ENCODE measurements at places on chromosomes 13 and 19.

DNA sequence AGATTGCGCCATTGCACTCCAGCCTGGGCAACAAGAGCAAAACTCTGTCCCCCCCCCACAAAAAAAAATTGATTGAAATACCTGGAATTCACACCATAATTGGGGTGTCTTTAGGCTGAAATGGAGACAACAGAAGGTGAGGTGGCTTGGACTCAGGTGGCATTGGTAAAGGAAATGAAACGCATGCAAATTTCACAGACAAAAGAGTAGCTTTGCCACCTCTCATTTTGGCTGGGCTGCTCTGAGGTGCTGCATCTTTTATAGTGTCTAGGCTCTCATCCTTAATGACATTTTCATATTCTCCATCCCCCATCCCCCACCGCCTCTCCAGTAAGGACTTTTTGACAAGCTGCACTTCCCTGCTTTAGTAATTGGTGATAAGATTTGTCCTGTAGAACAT, 6.9 kb downstream of the UBE2L5 start:
- no peak for DNase-seq

GRCh38 chr19:28859811-28860210, 353.1 kb downstream of the UQCRFS1 start:
- no peak for DNase-seq

GRCh38 chr13:23684647-23685046, 114.4 kb downstream of the TNFRSF19 start:
- DNase-seq, result no peak

DNA sequence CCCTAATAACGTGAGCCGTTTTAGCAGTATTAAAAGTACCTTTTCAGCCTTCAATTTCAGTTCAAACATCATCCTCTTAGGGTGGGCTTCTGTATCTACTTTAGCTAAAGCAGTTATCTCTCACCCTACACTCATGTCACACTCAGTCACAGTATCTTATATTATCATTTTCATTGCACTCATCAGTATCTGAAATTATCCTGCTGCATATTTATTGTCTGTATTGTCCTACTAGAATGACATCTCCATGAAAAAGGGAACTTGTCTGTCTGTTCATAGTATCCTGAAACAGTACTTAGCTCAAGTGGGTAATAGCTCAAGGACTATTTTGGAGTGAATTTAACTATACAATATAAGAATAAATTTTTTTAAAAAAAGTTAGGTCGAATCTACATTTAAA, 19.9 kb upstream of the RFC3 start:
- no peak for DNase-seq

GRCh38 chr19:45473367-45473681, 5.5 kb downstream of the FOSB start:
- DNase-seq, result no peak

- DNase-seq, result peak; percentile 67
These were observed at the start of gene GZMM for GRCh38 chr19:543910-544608. TSS of gene GZMM (plus strand) at chr19:544053. CDS start at chr19:544072, 19 bp downstream.

- no peak for DNase-seq
These were observed 24.2 kb downstream of the GAS6 start for GRCh38 chr13:113839536-113840204.

DNA sequence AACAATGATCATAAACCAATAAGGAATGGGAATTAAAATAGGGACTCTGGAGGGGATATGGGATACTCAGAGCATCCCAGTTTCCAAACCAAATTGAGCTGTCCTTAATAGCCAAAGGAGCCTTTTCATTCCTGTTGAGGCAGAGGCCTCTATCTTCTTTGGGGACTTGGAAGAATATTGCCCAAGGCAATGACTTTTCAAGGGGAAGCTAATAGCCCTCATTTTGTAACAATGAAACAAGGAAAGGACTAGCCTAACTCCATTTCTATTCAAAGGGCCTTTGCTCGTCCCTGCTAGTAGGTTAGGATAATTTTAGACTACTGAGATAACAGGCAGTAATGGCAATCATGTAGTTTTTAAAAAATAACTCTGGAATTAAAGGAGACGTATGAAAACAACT, 789.8 kb upstream of the SLITRK5 start:
- no peak for DNase-seq

DNA sequence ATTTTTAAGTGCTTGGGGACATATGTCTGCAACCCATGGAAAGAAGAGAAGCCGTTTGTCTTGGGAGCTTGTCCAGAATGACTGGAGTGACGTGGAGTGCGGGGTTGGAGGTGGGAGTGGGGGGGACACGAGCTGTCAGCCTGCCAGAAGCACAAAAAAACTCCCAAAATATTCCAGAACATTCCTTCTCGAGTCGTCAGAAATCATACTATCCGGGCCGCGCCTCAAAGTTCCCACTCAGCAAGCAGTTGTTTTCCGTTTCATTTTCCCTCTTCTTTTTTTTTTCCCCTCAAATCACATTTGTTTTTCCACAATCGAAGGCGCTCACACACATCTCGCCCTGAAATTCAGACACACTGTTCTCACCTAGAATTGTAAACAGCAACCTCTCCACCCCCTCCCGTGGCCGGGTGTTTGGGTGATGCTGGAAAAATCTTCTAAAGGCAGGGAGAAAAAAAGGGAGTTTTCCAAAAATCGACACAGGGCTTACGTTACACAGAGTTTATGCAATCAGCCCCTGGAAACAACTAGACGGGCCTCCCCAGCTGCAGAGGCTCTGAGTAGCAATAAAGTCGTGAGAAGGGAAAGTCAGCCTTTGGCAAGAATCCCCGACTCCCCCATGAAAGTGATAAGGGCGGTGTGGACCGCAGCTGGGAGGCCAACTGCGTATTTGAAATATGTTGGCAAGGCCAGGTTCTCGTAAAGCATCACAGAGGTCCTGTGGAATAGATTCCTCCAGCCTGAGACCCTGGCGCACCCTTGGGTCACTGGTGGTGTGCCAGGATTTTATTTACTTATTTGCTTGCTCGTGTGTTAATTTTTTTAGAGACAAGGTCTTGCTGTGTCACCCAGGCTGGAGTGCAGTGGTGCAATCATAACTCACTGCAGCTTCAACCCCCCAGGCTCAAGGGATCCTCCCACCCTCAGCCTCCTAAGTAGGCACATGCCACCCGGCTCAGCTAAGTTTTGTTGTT, 31.2 kb upstream of the KLF2 start:
- no peak for DNase-seq

DNA sequence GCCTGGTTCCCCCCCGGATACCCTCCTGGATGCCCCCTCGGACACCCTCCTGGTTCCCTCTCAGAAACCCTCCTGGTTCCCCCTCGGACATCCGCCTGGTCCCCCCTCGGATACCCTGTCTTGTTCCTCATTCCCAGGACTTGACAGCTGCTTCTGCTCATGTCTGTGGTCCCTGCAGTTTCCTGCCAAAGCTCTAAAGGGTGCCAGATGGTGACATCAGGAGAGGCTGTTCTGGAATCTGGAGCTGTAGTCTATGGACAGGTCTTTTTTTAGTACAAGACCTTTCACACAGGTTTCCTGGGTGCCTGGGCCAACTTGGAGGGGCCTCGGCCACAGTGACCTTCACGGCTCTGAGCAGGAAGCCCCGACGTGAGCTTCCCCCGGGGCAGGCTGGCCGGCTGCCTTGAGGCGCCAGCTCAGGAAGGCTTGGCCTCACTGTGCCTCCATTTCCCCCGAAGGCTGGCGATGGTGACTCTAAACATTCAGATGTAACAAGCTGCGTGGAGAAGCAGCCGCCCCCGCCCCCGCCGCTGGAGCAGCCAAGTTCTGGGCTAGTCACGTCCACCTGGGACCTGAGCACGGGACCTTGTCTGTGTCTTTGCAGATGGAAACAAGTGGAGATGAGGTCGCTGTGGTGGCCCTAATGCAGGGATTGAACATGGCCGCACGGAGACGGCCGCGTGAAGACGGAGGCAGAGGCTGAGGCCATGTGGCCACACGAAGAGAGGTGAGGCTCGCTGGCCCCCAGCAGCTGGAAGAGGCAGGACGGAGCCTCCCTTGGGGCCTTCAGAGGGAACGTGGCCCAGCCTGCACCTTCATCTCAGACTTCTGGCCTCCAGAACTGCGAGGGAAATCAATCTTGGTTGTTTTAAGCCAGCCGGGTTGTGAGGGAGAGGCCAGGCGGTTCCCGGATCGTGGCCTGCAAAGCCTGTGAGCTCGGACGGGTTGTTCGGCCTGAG, 12.7 kb downstream of the SGTA start:
- DNase-seq, result no peak

DNA sequence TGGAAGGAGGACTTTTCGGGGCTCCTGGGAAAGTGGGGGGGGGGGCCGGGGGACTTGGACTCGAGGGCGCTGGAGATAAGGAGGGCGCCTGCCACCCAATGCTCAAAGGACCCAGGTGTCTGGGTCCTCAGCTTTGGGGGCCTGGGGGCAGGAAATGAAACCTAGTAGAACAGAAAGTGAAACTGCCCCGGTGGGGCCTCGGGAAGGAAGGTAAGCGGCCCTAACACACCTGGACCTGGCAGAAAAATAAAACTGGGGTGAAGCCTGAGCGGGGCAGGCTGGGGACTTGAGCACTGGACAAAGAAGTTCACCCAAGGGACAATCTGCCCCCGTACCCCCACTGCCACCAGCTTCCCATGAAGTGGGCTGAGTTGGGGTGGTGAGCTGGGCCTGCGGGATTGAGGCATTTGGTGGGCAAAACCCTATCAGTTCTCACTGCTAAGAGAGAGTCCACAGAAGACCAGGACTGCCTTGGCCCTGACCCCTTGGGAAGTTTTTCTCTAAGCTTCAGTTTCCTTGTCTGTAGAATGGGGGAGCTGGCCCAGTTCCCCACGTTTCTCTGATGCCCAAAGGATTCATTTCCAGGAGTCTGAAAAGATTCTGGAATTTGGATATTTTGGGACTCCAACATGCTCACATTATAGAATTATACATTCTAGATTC, 2.3 kb downstream of the PRKD2 start:
- DNase-seq, result peak; percentile 27

DNA sequence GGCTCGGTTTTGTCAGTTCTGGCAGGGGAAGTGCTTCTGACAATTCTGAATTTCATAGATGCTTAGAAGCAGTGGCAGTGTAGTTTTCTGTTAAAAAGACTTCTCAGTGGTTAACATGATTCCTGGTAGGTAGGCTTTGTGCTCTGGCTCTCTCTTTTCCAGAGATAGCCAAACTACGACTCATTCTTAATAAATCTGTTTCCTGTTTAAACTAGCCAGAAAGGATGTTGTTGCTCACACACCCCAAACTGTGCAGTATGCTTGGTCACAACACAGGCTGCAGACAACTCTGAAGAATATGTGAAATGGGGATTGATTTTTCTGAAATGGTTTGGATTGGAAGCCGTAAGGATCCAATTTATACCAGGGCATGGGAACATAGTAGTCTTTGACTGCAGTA, 711.5 kb downstream of the PCDH17 start:
- no peak for DNase-seq

GRCh38 chr19:53172889-53173288, 14.0 kb upstream of the ZNF347 start:
- DNase-seq, result no peak
